ENCODE measurements at places on chromosomes 5 and 9.

DNA sequence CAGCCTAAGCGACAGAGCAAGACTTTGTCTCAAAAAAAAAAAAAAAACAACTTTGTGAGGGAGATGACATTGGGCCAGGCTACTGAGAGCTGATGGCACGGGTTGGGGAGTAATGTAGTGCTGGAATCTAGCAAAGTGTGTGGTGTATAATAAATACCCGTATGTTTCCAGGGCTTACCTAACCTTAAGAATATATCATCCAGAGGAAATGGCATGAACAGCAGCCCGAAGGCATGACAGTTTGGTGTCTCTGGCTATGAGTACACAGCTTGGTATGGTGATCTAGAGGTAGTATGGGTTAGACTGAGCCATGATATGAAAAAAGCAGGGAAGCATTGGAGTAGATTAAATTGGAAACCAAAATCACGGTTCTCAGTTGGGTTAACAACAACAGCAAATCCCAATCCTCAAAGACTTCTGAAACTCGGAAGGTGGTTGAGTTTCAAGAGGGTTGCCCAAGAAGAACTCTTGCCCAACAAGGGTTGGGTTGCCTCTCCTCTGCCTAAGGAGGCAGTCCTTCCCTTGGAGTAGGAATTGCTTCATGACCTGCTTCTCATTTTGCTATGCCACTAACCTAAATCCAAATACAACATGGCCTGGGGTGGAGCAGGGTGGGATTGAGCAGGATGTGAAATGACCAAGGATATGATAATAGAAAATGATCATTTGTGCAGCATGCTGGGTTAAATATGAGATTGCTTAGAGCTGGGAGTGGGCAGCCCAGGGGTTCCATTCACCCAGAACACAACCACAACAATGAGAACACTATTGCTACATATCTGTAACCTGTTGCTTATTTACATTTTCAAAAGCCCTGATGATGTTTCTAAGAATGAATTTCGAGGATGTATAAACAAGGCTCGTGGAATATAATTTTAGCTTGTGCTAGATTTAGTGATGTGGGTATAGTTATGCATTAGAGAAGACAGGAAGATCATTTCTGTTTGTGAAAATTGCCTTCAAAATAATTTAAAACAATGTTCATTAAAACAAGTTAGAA, 64.6 kb upstream of the ZFR start:
- no peak overlapping the region for H3K27ac ChIP-seq
- H3K4me1 ChIP-seq, result peaks cover 10% of the 10 kb centered on the region
- no peaks in the 10 kb centered on the region for H3K36me3 ChIP-seq
- no peak for DNase-seq

DNA sequence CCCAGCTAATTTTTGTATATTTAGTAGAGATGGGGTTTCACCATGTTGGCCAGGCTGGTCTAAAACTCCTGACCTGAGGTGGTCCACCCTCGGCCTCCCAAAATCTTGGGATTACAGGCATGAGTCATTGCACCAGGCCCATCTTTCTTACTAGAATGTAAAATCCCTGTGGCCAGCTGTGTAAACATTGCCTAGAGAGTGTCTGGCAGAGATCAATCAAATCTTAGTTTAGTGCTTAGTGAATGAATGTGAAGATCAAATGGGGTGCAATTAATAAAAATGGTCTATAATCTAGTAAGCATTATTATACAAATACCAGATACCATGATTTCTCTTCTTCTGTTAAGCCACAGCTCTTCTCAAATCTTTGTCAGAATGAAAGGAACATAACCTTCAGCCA, 289.9 kb downstream of the KCTD16 start:
- no peak overlapping the region for H3K4me3 ChIP-seq
- no peaks in the 10 kb centered on the region for H3K27me3 ChIP-seq
- no peaks in the 10 kb centered on the region for H3K36me3 ChIP-seq

DNA sequence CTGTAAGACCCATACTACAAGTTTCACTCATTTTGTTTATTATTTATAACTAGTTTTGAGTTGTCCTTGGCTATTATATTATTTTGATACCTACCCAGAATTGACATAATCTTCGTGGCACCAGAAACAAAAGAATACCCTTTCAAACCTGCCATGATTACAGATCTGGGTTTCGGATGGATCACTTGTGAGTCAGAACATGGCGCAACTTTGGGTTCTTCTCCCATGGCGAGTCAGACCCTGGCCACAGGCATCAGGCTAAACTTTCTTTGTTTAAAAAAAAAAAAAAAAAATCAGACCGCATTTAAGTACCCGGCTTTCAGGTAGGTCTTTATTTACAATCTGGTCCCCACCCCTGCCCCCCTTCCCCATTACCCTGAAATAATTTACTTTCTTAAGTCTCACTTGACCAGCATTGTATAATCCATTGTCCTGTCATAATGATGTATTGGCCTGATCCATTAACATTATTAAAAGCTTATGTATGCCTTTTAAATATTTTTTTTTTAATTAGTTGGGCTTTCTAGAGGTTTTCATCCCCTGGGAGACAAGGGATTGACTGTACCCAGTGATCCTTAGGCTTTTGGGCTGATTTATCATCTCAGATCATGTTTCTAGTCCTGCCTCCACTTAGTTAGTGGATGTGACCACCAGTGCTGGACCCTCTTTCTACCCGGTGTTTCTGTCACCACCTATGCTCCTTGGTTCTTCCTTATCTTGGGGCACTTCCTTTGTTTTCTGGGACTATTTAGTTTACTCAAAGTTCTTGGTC, 43.9 kb downstream of the F2RL2 start:
- H3K4me1 ChIP-seq, result peaks cover 10% of the 10 kb centered on the region
- no peaks in the 10 kb centered on the region for H3K27me3 ChIP-seq
- H3K4me3 ChIP-seq, result no peak overlapping the region
- no peak for DNase-seq

GRCh38 chr5:43616535-43616934, 13.6 kb downstream of the NNT start:
- H3K4me1 ChIP-seq, result peaks cover 7% of the 10 kb centered on the region
- no peak overlapping the region for H3K27ac ChIP-seq
- DNase-seq, result no peak
- H3K36me3 ChIP-seq, result peaks cover 9% of the 10 kb centered on the region
- H3K4me3 ChIP-seq, result no peak overlapping the region

Measured in naive B cell (primary cell).